ENCODE measurements at places on chromosomes 13 and 19.

GRCh38 chr13:73286177-73286576 is 227.4 kb downstream of the KLF5 start:
- DNase-seq, result no peak

DNA sequence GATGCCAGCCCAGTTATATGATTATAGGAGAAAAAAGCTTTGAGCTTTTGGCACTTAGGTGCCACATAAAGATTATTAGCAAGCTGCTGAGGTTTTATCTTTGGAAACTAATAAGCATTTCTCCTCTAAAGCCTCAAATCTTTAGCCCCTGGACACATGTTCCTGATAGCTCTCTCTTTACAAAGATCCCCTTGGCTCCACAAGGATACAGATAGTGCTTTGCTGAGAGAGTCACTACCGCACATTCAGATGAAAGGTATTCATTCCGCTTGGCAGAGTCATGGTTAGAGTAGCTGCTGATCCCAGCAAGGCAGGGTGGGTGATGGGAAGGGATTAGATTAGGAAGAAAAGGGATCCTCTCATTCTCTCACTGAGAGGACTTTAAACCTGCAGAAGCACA is 28.2 kb upstream of the PSG7 start:
- no peak for DNase-seq

DNA sequence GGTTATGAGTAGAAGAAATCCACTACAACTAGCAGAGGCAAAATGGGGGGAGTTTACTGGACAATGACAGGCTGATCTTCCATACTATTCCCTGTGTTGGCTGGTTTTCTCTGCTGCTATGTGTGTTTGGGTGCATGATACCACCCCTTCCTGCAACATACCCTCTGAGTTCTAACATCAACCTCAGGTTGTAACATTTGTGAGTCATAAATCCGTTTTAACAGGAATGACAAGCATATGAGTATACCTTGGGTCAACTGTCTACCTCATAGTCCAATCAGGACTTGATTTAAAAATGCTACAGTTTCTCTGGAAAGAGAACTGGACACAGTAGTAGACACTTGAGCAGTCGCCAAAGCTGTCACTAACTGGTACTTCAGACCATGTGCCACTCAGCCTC is 422.9 kb downstream of the KCTD12 start:
- no peak for DNase-seq

DNA sequence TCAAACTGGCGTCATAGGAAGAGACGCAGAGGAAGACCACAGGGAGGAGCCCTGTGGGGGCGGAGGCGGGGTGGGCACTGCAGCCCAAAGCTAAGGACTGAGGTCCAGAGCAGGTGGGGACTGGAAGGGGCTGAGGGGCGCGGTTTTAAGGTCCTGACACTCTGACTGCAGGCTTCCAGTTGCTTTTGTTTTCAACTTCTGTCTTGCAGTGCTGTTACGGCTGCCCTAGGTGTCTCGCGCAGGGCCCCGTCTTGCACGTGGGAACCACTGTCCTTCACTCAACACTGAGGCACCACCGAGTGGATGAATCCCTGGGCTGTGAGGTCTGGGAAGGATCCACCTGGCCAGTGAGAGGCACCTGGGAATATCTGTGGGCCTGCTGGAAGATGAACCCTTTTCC is 76.0 kb downstream of the TEX29 start:
- no peak for DNase-seq

DNA sequence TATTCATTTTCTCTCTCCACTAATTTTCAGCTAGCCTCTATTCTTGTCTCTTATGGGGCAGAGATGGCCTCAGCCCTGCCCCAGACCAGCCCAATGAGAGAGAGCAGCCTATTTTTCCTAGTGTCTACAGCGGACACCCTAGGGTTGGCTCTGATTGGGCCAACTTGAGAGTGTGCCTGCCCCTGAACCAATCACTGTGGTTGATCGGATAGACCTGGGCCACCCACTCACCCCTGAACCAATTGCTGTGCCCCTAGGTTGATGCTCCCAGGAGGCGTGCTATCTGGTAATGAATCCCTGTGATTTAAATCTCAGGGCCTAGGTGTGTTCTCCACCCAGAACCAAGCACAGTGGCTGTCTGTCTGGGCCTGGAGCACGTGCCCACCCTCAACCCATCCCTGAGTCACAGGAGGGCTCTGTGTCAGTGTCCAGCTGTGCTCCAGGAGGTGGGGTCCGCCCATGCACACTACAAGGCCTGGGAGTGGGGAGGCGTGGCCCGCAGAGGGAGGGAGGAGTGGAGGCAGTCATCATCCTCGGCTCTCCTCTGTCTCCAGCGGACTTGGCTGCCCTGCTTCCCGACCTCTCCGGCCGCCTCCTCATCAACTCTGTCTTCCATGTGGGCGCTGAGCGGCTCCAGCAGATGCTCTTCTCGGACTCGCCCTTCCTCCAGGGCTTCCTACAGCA is 14.9 kb upstream of the SCN1B start:
- DNase-seq, result no peak

- DNase-seq, result no peak
These were observed 150.9 kb downstream of the LACC1 start for GRCh38 chr13:44030615-44031014.

DNA sequence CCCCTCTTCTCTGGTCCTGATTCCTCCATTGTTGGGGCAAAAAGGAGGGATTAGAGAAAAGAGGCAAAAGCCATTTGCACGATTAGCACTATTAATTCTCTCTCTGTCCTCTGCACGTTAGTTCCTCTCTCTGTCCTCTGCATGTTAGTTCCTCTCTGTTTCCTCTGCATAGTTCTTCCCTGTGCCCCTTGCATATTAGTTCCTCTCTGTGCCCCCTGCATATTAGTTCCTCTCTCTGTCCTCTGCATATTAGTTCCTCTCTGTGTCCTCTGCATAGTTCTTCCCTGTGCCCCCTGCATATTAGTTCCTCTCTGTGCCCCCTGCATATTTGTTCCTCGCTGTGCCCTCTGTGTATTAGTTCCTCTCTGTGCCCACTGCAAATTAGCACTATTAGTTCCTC is 847.2 kb upstream of the GPC6 start:
- DNase-seq, result no peak
